ENCODE measurements at places on chromosomes 5 and 9.

DNA sequence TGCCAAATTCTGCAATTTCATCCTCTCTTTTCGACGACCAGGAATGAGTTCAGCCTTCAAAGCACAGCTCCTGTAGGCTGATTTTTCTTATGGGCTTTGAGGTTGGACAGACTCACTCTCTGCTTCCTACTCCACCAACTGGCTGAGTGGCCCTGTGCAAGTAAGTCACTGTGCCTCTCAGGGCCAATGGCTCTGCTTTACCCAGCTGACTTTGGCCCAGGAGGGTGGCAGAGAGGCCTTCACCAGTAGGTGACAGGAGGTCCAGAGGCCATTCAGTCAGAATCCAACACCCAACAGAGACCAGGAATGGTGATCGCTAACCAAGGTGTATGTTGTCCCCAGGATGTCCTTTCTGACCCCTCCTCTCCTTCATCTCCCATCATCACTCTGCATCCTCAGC lies 49.5 kb upstream of the ALDH1B1 start:
- DNase-seq = no peak

- no peak for DNase-seq
Observed at GRCh38 chr5:39340506-39340905, 23.8 kb downstream of the C9 start.

DNA sequence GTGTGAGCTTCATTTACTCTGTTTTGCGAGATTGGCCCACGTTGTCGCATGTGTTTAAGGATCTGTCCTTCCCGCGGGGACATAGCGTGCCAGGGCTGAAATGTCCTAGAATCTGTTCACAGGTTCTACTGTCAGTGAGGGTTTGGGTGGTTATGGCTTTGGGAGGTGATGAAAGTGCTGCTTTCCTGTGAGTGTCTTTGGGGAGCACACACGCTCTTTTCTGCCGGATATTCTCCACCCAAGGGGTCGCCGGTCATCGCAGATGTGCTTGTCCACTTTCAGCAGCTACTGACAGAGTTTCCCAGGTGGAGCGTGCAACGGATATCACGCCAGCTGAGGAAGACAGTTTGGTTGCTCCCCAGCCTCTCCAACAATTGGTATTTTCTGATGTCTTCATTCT lies 32.1 kb downstream of the PROP1 start:
- DNase-seq = no peak

GRCh38 chr9:120066315-120066714 lies 513.7 kb downstream of the CDK5RAP2 start:
- no peak for DNase-seq

GRCh38 chr9:20095430-20096092 lies 306.7 kb upstream of the SLC24A2 start:
- DNase-seq = no peak

- no peak for DNase-seq
Observed at GRCh38 chr5:32058101-32058500, 116.0 kb downstream of the GOLPH3 start.

DNA sequence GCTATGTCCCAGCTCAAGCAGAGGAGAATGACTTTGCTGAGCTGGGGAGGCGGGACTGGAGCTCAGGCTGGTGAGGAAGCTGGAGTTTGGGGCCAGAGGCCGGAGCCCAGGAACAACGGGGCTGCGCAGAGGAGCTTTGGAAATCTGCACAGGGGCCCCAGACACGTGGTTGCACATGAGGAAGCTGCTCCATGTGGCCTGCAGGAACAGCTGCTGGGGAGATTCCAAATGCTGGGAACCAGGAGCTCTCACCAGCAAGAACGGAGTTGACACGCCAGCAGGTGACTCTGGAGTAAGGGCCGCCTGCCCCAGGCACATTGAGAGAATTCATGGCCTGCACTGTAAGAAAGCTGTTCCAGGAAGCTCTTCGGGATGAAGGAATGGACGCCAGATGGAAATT lies 91.0 kb downstream of the OLFM1 start:
- no peak for DNase-seq
